Stimulated activated CD4-positive, alpha-beta T cell treated with anti-CD3 and anti-CD28 coated beads, Interleukin-4, amount 100 ng/mL, for 1 hour (primary cell): ENCODE measurements at places on chromosomes 16 and 17.

DNA sequence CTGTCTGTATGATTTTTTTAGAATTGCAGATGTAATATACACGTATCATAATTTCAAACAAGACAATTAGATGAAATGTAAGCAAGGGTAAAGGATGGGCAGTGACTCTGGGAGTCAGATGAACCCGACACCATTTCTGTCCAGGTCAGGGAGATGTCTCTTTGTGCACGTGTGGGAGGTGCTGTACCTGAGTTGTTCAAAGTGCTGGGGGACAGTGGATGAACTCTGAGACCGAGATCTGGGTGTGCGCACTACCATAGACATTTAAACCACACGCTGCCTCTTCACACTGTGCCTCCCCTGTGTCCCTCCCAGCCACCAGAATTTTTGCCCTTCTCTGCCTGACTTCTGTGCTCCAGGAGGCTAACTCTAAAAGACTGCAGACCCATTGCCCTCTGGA, 5.9 kb upstream of the RGS9 start:
- no peak for DNase-seq

DNA sequence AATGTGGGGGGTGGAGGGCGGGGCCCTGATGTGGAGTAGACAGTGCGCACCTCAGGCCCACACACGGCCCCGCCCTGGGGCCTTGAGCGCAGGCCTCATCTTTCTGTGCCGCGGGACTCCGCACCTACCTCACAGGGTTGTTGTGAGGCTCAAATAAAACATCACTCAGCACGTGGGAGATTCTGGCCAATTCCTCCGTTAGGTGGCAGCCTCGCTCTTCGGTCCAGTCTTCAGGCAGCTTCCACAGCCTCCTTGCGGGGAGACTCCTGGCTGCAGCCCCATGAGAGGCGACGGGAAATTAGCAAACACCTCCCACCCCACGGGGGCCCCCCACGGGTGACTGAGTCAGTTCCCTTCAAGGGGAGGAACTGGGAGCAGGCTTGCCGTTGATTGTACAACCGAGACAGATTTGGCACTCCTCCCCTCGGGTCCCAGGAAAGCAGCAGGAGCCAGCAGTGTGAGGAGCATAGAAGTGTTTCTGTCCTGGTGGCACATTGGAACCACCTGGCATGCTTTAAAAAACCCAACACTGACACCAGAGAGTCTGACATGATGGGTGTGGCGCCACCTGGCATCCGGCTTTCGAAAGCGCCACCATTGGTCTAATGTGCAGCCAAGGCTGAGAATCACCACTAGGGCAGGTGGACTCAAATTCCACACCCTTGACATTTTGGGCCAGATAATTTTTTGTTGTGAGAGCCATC, 7.6 kb downstream of the MRM1 start:
- DNase-seq = no peak

DNA sequence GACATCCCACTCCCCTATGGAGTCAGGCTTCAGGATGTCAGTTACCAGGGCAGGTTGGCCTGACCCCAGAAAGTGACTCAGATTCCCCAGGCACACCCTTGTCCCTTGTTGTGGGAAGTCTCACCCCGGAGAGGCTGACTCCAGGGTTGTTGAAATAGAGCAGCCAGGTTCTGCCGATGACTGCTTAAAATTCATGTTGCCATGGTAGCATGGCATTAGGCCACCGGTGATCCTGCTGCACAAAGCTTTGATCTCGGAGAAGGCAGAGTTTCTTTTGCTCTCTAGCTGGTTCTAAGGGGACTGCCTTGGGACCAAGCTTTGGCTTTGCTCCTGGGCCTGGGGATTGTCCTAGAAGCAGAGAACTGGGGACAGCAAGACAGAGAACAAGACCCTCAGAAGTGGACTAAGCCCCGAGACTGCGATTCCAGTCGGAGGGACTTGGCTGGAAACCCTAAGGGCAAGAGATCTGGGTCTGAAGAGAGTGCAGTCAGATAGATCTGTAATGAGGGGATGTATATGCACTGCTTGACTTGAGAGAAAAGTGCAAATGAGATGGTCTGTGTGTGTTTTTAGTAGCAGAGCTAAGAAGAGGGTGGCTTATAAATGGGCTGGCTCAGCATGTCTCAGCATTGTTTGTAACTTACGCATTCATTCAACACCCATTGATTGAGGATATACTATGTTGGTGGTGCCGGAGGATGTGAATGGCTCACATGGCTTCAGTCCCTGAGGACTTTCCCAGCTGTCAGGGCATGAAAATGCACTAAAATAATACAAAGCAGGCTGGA, 106.9 kb downstream of the RGS9 start:
- no peak for DNase-seq

GRCh38 chr16:17067882-17068281, 402.9 kb downstream of the XYLT1 start:
- no peak for DNase-seq

GRCh38 chr17:8927395-8927794, 38.1 kb downstream of the PIK3R5 start:
- no peak for DNase-seq
